ENCODE measurements at places on chromosomes 11 and 22.

GRCh38 chr11:86555866-86556265 lies 116.5 kb downstream of the ME3 start:
- DNase-seq = no peak

- no peak for DNase-seq
Measured at GRCh38 chr22:33227791-33228190, 169.6 kb upstream of the SYN3 start.

GRCh38 chr11:119103793-119104192 lies 2.1 kb upstream of the DPAGT1 start:
- no peak for DNase-seq

DNA sequence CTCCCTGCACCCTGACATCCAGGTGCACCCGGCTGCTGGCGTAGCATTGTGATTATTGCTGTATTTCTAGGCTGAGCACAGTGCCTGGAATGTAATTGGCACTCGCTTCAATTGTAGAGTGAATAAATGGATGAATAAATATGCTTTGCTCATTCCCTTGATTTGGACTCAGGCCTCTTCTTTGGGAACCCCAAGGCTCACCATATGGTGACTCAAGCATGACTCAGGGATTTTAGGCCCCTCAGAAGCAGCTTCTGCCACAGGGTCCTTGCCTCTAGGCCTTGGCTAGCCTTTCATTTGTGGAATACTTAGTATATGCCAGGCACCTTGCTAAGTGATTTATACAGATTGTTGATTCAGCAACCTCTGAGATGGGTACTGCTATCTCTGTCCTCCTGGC lies 78.9 kb downstream of the GRIK4 start:
- DNase-seq = no peak

DNA sequence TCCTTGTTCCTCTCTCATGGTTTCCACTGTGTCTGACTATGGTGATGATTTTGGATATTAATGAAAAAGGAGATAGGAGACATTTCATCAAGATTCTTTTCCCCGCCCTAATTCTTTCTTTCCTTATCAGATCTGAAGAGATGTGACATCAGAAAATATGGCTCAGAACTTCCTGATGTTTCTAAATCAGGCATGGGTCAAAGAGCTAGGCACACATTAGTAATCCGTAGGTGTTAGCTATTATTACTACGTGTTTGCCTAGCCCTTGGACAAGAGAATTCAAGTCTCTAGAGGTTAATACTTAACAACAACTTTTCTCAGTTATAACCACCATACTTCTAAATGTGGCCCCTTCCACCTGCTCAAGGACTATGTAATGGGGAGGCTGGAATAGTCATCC lies 5.8 kb downstream of the JOSD1 start:
- DNase-seq = no peak

DNA sequence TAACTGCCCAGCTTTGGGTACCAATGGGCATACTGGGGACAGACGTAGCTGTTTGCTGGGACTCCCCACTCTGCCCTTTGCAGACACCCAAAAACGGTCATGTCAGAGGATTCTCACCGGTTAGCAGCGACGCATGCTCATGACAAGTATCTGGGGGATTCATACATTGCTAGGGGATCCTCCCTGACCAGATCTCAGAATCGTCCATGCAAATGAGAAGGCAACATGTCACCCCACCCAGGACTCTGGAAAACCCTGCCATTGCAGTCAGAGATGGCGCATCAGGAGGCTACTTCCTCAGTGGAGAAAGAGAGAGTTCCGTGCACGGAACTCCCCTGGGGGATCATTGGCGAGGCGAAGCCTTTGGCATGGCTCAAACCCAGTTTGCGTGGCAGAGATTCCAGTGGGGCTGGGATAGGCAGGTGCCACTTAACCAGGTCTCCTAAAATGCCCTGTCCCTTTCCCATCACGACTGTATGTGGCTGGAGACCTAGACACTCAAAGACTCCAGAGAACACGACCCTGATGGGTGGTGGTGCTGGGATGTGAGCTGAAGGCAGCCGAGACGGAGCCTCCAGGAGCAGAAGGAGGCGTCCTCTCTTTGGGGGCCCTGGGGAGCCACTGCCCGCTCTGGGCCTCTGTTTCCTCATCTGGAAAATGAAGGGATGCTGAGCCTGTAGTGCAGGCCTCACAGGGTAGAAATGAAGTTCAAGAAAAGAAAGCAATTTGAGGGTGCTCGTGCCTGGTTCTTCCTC lies 4.9 kb downstream of the RGL4 start:
- no peak for DNase-seq

DNA sequence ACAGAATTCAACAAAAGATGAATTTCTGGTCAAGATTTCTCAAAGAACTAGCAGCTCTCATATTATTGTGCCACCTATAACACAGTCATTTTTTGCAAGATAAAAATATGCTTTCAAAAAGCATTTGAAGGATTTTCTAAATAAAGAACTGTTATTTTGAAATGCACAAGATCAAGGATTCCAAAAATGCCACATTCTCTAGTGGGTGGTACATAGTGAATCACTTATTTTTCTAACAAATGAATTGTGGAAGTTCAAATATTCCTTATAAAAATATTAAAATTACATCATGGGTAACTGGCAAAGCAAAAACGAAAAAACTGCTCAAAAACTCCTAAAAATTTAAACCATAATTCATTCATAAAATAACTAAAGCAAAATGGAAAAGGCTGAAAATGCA lies 2.1 kb downstream of the RNF141 start:
- DNase-seq = no peak

DNA sequence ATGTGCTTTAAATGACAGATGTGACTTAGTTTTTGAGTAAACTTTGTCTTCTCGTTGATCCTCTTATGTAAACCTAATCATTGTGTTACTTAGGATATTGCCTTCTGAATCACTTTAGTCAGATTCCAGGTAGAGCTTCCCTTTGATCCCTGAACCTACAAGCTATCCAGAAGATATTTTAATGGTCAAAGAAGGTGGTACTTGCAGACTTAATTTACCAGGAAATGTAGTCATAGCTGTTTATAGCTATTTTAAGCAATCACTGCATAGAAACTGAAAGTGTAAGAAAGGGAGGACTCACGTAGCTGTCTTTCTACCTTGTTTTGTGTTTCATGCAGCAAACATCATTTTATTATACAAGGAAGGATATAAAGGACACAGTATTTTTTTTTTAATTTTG lies 189.5 kb downstream of the DDX10 start:
- DNase-seq = no peak

DNA sequence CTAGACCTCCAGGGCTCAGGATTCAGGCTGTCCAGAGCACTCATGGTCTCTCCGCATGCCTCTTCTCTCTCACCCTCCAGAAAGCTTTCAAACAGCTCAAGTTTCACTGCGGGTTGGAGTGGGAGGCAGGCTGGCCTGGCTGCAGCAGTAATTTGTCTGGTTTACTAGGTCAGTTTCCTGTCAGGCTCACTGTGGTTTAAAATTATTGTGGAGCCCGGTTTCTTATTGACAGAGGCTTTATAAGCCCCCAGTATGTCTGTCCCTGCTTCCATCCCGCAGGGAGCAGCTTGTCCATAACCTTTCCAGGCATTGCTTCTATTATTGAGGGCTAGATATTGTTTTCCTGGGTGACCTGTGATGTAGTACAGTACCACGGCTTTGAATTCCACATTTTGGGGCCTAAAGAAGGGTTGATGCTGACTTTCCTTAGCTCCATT lies 235.3 kb upstream of the SORL1-AS1 start:
- DNase-seq = no peak

DNA sequence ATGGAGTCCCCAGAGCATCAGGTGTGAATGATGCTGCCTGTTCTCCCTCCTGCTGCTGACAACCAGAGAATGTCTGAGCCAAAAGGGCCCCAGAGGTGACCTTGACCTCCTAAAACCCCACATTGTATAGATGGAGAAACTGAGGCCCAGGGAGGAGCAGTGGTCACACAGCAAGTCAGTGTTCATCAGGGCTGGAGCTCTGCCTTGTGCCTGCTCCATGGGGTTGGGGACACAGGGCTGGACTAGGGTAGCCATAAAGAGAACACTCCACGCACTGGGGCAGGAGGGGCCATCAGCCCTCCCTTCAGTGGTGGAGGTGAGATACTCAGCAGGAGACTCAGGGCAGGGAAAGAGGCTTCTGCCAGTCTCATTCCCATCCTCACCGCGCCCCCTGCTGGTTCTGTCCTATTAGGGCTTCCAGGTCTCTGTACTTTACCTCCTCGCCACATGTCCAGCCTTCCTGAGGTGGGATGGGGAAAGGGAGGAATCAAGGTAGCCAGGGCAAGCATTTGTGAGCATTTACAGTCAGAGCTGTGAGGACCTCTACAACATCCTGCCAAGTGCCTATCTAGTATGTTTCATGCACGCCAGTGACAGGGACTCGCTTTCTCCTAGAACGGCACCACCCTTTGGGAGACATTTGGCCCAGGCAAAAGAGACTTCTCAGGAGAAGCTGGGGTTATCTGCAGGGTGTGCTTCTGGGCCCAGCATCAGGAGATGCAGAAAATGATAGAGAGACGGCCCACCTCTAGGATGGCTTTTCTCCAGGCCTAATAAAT lies 43.2 kb downstream of the NEU3 start:
- peak; percentile 32 for DNase-seq

GRCh38 chr11:70016666-70017367 lies 61.3 kb upstream of the ANO1 start:
- DNase-seq = no peak

- DNase-seq = no peak
Measured at GRCh38 chr11:42195289-42196013, 736.0 kb upstream of the LRRC4C start.

DNA sequence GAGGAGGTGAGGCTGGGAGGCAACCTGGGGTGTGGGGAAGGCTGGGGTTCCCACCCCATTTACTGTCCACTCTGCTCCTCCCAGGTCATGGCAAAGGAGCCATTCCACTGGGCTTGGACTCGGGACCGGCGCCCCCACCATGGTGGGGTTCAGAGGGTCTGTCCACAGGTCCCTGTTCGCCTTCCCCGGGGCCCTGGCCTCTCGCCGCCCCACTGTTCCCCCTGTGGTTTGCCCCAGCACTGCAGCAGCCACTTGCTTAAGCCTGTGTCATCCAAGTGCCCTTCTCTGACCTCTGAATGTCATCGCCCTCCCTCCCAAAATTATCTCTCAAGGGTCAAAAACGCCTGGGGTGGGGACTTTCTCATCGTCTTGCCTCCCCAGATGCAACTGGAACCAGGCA lies 2.6 kb downstream of the SPDYC start:
- DNase-seq = no peak

- no peak for DNase-seq
Measured at GRCh38 chr11:74683279-74683871, 47.9 kb downstream of the CHRDL2 start.
